ENCODE measurements at places on chromosomes 6 and 20.

DNA sequence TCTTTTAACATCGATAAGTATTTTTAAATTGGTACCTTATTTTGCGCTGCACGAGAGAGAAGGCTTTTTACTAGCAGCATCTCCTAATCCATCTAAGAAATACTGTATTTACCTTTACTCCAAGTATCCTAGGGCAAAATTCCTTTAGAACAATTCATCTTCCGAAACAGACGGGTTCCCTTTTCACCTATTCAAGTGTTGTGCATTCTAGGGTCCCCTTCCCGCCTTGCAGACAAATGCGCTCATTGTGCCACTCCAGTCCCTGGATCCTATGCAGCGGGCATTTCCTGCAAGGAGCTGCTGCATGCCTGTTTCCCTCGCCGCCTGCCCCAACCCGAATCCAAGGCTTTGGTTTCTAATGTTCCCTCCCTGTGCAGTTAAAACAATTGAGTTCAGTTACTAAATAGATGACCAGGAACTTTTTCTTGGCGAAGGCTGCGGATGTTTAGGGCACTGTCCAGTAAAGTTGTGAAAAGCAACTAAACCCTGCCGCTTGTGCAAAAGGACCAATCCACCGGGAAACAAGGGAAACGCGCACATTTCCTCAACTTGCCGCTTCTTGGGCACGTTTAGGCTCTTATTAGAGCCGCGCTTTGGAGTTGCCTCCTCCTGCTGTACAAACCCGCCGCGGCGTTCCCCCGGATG lies 556 bp upstream of the SCAF8 start:
- no peak for DNase-seq

GRCh38 chr6:135622081-135622480 lies 124.5 kb upstream of the AHI1 start:
- no peak for DNase-seq

DNA sequence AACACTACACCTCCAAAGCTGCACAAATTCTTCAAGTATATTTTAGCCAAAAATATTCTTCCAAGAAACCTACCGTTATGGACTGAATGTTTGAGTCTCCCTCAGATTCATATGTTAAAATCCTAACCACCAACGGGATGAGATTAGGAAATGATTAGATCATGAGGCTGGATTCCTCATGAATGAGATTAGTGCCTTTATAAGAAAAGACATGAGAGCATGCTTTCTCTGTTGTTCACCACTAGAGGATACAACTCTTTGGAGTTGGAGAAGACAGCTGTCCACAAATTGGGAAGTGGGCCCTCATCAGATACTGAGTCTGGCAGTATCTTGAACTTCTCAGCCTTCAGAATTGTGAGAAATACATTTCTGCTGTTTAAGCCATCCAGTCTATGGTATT lies 7.1 kb upstream of the SLC17A4 start:
- no peak for DNase-seq

GRCh38 chr6:47897247-47897646 lies 115.4 kb downstream of the OPN5 start:
- DNase-seq = no peak

GRCh38 chr6:151675746-151676459 lies 131.6 kb upstream of the ESR1 start:
- peak; percentile 52 for DNase-seq

- no peak for DNase-seq
Measured at GRCh38 chr20:61668065-61668650, 397.5 kb downstream of the TAF4 start.

DNA sequence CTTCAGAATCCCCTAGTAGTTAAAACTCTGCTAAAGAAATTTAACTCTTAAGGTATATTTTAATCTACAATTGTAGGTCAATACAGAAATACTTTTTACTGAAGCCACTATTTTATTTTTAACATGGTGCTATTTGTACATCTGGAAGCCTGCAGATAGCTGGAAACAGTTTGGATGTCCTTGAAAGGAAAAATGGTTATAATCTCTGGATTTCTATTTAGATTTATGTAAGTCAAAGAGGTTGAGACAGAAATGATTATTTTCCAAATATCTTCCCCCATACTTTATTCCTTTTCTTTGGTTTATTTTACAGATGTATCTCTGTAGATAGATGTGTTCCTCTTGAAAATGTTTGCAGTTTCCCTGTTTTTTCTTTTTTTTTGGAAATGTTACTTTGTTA lies 1002.2 kb downstream of the KIF16B start:
- no peak for DNase-seq

- no peak for DNase-seq
Measured at GRCh38 chr6:137013031-137013430, 31.7 kb downstream of the IL20RA start.

DNA sequence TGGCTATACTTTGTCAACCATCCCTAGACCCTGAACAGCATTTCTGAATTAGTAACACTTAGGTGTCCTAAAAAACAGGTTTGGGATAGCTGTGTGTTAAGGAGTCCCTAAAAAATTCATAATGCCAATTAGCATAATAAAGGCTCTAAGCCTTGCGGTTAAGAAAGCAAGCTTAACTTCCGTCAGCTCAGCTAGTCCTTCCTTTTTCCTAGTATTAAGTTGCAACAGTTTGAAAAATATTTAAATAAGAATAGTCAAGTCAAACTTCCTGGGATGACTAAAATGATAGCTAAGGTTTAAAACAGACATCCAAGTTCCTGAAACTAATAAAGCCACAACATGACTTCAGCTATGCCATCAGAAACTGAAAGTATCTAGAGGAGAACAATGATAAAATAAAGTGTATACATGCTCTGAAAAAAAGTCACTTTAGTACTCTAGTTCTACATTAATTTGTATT lies 3.5 kb downstream of the AKIRIN2 start:
- no peak for DNase-seq

- no peak for DNase-seq
Measured at GRCh38 chr6:2529211-2529719, 221.5 kb downstream of the MYLK4 start.

- no peak for DNase-seq
Measured at GRCh38 chr6:35377002-35377401, 34.6 kb downstream of the PPARD start.

DNA sequence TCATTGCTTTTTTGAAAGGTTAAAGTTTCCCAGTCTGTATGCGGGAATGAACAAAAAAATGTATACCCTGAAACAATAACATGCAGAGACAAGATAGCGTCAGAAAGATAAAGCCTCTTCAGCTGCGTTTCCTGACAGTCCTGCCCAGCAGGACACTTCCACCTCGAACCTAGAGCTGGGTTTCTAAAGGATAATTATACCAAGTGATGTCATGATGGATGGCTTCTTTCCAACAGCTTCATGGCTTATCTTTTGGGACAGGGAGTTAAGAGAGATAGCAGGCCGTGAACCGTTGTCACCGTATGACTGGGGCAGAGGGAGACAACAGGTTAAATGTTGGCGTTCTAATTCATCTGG lies 267.6 kb upstream of the SGK1 start:
- no peak for DNase-seq

GRCh38 chr6:112429226-112429625 lies 82.1 kb downstream of the RFPL4B start:
- DNase-seq = no peak
